ENCODE measurements at places on chromosomes 5 and 9.
A peak's percentile ranks its signal among the peaks of the same experiment; 100 is the strongest.

DNA sequence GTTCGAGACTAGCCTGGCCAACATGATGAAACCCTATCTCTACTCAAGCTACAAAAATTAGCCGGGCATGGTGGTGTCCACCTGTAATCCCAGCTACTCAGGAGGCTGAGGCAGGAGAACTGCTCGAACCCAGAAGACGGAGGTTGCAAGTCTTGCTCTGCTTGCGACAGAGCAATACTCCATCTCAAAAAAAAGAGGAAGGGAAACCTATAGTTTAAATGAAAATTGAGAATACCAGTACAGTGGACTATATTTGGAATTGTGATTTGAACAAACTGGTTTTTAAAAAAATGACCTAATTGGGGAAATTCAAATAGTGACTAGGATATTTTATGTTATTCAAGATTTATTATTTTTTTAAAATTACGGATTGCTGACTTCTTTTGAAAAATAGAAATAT is 33.2 kb downstream of the DIAPH1 start:
- no peak for DNase-seq

DNA sequence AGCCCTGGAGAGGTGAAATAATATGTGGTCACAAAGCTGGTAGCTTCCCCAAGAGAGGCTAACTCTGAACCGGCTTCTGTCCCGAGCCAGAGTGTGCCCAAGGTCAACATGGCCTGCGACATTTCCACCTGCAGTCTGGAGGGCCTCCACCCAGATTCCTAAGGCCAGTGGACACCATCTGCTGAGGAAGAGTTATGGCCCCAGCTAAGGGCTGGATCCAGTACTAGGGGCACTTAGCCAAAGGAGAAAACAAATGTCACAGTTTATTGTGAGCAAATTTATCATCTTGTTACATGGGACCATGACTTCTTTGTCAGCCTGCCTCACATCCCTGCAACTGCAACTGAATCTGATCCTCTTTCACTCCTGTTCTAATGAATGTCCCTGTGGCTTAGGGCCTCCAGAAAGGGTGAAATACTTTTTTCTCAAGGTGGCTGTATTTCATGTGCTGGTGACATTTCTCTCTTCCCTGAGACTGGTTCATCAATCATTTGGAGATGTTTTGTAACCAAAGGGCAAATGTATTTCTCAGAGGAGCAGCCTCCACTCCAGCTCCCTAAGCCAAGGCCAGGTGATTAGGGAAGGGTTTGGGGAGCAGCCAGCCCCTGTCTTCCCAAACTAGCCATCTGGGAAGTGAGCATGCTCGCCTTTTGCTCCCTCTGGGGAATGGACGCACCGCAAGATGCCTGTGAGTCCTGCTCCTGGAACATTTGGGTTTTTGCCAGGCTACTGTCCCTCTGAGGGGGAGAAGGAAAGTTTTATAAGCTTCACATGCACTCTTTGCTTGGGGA is 148.3 kb downstream of the CMYA5 start:
- DNase-seq: no peak

DNA sequence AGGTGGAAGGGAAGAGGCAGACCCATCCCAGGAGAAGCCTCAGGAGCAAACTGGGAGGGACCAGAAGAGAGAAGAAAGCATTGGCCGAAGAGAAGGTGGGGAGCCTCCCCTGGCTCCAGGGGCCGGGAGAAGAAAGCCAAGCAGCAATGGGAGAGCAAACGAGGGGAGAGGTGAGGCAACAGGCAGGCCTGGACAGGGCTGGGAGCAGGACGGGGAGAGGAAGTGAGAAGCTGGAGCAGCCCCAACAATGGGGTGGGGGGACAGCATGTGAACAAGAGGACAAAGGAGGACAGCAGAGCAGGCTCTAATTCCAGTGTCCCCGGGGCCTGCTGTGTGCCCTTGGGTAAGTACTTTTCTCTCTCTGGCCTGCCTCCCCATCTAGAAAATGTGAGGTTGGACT is 115.3 kb downstream of the PSD2 start:
- DNase-seq: no peak

- DNase-seq: peak; percentile 40
These were observed 90.1 kb upstream of the LMX1B start for GRCh38 chr9:126523611-126524111.

- DNase-seq: peak; percentile 7
These were observed 1138.2 kb downstream of the TAF11L14 start for GRCh38 chr5:18772475-18772874.

DNA sequence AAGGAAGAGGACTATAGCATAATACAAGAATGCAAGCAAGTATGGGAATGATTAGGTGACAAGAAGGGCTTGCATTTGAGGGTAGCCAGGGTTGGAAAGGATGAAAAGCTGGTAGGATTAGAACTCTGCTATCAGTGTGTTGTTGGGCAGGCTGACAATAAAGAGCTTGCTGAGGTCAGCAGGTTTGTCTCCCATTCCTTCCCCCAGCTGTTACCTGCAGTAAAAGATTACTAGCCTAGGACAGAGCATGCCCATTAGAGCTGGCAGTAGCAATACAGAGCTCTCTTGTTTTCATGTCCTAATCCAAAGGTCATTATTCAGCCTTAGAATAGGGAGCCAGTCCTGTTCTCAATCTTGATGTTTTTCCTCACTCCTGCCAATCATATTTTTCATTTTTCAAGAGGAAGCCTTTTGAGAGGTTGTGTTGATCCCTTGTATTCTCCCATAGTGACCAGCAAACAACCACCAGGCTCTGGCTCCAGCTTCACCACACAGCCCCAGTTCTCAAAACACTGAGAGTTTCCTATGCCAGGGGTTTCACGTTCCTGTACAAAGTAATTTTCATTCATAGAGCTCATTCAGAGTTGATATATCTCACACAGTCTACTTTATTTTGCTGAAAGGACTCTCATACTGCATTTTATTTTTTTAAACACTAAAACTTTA is 71.7 kb downstream of the OR2K2 start:
- DNase-seq: no peak

- no peak for DNase-seq
These were observed 1.9 kb upstream of the GRIN1 start for GRCh38 chr9:137136881-137137607.

GRCh38 chr5:142621227-142621626 is 64.7 kb downstream of the FGF1 start:
- DNase-seq: no peak

DNA sequence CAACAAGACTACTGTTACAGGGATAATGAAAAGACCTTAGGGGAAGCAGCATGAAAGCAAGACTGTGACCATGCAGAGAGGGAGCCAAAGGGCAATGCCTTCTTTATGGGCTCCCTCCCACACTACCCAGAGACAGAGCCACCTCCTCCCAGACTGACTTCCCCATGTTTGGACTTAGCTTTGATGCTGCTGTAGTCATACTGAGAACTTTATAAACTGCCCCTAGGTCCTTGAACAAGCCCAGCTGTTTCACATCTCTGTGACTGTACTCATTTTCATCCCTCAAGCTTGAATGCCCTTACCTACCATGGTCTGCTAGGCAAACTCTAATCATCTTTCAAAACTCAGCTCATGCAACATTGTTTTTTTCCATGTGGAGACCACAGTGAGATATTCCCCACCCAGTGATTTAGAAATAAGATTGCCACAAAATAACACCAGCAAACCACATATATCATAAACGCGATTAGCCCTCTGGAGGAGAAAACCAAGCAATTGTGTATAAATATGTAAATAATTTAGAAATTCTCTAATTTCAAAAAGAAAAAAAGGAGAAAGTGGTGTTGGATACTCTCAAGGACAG is 23.4 kb upstream of the FAM169A start:
- no peak for DNase-seq

- peak; percentile 25 for DNase-seq
These were observed 20.0 kb upstream of the NPM1 start for GRCh38 chr5:171367424-171368370.

DNA sequence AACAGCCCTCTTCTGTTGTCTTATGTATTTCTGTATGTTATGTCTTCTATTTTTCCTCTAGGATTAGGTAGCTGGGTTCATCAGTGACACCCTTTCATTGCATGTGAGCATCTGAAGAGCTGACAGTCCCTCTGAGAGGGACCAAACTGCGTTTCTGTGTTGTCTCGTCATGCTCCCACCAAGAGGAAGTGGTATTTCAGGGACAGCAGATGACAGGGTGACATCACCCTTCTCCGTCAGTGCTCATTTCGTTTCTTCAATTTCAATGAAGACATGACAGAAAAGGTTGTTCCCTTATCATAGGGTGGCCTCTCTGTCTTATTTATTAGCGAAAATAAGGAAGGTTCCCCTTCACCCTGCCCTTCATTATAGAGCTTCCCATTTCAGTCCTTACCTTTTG is 225.9 kb upstream of the NR4A3 start:
- peak; percentile 32 for DNase-seq

DNA sequence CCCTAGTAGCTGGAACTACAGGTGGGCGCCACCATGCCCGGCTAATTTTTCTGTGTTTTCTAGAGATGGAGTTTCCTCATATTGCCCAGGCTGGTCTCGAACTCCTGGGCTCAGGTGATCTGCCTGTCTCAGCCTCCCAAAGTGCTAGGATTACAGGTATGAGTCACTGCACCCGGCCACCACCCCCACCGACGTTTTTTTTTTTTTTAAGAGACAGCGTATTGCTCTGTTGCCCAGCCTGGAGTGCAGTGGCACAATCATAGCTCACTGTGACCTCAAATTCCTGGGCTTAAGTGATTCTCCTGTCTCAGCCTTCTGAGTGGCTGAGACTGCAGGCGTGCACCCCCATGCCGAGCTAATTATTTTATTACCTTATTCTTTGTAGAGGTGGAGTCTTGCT is 38.2 kb downstream of the WDR70 start:
- no peak for DNase-seq

DNA sequence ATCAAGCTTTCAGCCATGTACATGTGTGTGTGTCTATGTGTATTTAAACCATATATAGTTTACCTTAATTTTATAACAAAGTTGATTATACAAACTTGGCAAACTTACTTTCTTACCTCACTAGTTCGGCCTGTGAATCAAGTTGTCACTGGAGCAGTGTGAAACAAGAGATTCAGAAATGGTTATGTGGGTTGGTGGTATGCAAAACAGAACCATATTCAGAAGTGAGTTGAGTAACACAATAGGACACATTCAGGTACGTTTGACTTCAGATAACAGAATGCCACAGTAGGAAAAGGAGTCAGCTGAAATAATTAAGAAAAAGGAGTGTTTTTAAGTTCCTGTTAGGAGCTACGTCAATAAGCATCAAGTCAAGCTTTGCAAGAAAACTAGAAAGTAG is 21.5 kb downstream of the XPA start:
- DNase-seq: no peak

DNA sequence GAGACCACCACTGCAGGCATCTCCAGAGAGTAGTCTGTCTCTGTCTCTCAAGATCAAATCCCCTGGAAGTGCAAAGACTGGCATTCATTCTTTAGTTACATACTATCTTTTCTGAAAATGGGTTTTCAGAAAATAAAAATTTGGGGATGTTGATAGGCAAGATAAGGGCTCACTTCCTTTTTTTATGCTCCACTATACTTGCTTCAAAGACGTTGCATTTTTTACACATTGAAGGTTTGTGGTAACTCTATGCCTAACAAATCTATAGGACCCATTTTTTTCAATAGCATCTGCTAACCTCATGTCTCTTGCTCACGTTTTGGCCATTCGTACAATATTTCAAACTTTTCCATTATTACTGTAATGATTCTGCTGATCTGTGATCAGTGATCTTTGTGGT is 37.0 kb downstream of the DMAC1 start:
- no peak for DNase-seq

GRCh38 chr9:122100756-122101155 is 7.6 kb upstream of the TTLL11 start:
- no peak for DNase-seq

GRCh38 chr5:55597014-55597981 is 62.5 kb upstream of the PLPP1 start:
- DNase-seq: no peak

DNA sequence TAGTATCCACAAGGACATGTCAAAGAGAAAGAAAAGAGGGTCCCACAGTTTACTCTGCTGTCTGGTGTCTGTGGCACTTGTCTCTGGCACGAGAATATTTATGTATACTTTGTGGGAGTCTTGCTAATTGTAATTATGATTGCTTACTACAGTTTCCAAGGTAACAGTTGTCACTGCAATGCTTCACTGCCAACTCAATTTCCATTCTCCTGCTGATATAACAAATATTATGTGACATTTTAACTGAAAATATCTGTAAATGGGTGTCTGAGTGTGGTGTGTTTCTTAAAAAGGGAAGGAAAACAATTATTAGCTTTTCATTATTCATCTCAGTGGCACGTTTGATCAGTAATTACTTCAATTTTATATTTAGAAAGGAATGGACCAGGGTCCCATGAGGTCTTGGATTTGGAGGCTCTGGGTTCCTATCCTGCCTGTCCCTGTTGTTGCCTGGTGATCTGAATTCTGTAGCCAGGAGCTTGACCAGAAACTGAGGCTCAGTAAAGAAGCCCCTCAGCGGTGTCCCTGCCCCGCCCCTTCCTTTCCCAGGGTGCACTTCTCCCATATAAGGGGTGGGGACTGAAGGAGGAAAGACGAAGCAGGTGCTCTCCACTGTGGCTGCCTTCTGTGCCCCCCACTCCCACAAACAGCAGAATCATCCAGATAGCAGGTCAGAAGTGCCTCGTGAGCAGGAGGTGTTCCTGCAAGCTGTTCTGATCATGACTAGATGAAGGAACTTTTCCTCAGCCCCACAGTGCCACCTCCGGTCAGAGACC is 137.3 kb upstream of the KIF2A start:
- no peak for DNase-seq

- no peak for DNase-seq
These were observed 52.5 kb downstream of the SPOCK1 start for GRCh38 chr5:137446615-137447014.

DNA sequence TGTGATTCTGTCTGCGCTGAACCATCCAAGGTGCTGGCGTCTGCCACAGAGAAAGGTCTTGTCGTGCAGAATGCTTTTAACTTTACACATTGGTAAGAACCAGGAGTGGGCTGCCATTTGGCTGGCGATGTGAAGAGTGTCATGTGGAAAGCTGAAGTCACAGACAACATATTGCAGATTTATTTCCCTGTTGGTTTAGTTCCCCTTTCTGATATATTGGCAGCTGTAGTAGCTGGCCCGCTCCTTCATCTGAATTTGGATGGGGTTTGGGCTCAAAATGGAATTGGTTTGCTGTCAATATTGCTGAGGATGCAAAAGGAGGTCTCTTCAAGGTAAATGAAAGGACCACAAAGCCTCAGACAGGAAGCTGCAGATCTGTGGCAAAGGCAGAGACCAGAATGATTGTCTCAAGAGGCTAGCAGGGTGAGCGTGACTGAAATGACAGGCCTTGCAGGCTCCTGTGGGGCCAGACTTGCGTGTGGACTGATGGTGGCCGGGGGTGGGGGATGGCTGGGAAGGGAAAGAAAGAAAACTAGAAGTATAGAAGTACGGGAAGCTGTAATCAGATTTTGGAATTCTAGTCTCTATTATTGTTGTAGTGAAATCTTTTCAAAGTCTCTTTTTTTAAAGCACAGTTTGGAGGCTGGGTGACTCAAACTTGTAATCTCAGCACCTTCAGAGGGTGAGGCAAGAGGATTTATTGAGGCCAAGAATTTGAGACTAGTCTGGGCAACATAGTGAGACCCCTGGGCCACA is 25.1 kb upstream of the CD180 start:
- DNase-seq: peak; percentile 31

Measured in hematopoietic multipotent progenitor cell treated with erythropoietin and hydrocortisone succinate and interleukin-3 and kit ligand, for 6 days (in vitro differentiated cells).